ENCODE measurements at places on chromosomes 5 and 9.

DNA sequence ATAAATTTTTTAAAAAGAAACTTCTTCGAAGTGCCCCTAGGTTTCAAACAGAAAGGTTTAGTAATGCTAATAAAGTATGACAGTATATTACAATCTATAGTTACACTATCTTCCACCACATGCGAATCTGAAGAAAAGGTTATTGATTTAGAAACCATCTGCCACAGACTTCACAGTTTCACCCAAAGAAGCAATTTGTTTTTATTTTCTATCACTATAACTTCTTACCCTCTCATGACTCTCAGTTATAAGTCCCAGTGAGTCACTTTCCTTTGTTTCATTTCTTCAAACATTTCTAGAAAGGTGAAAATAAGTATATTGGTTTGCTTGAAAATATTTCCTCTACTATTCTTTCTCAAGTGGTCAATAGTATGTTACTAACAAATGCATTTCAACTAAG is 93.6 kb downstream of the MCTP1 start:
- no peak for DNase-seq

DNA sequence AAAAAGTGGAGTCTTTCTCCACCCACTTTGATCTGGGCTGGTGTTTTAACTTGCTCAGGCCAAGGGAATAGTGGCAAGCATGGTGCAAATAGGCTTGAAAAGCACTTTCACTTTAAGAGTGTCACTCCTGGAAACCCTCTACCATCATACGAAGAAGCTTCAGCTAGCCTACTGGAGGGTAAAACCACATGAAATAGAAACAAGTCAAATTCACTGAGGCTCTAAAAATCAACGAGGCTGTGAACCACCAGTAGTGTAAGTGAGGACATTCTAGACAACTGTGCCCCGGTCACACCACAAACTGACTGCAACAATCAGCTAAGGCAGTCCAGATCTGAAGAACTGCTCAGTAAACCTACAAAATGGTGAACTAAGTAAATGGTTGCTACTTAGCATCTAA is 2366.3 kb upstream of the C9orf72 start:
- DNase-seq, result no peak

GRCh38 chr9:33742519-33742918 is 52.8 kb upstream of the PRSS3 start:
- no peak for DNase-seq

GRCh38 chr5:160799184-160799583 is 52.8 kb downstream of the ATP10B start:
- DNase-seq, result no peak

- DNase-seq, result no peak
Observed at GRCh38 chr5:91038180-91038808, 344.8 kb downstream of the ARRDC3 start.
